ENCODE measurements at places on chromosomes 7 and 10.

- no peak for DNase-seq
These were observed 121.7 kb downstream of the DOCK4 start for GRCh38 chr7:112084520-112084971.

- DNase-seq = no peak
These were observed 77.1 kb downstream of the HIPK2 start for GRCh38 chr7:139700505-139701235.

- no peak for DNase-seq
These were observed 52.8 kb downstream of the BMPER start for GRCh38 chr7:33958104-33958503.

DNA sequence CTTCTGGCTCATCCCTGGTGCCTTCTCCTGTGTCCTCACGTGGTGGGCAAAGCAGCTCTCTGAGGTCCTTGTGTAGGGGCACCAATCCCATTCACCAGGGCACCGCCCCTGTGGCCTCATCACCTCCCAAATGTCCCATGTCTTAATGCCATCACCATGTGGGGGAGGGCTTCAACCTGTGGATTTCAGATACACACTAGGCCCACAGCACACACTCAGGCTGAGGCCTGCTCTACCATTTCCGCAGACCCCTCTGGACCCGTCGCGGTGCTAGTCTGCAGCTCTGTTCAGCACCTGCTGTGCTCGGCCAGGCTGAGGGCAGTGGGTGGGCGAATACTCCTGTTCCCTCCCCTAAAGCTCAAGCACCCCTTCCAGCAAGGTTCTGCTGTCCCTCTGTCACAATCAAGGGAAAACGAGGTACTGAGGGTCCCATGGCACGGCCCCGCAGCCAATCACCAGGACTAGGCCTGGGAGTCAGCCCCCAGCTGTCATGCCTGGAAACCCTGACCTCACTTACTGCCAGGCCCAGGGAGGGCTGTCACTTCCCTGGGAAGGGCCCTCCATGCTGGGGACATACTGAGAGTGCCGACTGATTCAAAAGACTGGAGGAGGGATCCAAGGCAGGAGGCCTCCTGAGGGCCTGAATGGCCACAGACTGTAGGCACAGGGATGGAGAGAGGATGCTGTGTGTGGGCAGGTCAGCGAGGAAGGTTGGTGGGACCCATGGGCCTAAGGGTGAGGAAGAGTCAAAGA lies 123.8 kb upstream of the RET start:
- no peak for DNase-seq

- DNase-seq = no peak
These were observed 151.1 kb upstream of the PPP2R2D start for GRCh38 chr10:131749767-131750142.

DNA sequence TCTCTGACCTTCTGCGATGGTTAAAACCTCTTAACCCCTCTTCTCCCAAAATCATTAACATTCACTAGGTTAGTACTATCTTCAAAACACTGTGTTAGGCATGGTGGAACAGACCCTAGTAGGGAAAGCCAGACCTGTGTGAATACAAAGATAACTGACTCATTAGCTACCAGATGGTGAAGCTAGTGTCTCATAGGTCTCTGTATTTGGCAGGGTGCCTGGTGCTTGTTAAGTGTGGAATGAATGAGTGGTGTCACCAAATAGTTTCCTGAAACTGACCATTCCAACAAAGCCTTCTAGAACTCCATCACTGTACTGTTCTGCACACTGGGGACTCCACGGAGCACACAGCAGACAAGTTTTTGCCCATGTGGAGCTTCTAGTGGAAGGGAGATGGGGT lies 27.7 kb upstream of the TM9SF3 start:
- no peak for DNase-seq

GRCh38 chr7:155453296-155454182 lies 4.4 kb upstream of the EN2 start:
- DNase-seq = no peak

DNA sequence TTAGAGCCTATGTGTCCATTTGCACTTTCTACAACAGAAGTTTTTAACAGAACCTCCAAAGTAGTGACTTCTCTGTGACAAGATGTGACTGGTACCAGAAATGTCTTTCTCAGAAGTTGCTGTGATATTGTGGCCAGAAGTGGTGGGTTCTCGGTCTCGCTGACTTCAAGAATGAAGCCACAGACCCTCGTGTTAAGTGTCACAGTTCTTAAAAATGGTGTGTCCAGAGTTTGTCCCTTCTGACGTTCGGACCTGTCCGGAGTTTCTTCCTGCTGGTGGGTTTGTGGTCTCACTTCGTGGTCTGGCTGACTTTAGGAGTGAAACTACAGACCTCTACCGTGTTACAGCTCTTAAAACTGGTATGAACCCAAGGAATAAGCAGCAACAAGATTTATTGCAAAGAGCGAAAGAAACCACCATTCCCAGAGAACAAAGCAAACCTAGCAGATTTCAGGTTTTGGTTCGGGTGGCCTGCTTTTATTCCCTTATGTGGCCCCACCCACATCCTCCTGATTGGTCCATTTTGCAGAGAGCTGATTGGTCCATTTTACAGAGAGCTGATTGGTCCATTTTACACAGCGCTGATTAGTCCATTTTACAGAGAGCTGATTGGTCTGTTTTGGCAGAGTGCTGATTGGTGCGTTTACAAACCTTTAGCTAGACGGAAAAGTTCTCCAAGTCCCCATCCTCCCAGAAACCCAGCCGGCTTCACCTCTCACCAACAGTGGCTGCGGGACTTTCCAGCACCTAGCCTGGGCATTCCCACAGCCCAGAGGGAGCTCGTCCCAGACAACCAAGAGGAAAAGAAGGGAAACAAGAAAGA lies 3.0 kb downstream of the ITPRID1 start:
- no peak for DNase-seq

DNA sequence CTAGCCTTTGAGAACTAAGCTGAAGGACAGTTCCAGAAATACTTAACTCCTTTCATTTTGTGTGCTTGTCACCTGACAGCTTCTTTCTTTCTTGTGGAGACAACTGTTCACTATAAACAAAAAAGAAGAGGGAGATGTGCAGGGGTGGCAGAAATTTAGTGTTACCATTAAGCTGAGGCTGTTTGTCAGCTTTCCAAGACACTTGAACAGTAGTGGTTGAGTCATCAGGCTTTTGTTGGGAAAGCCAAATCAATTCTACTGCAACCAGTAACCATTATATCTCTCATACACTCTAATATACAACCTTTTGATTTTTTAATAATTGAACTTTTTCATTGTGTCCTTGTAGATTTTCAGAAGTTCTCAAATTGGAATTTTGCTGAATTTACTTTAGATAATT lies 75.3 kb downstream of the POLL start:
- DNase-seq = no peak

GRCh38 chr7:67870396-67870795 lies 873.8 kb downstream of the TYW1 start:
- no peak for DNase-seq

GRCh38 chr10:112708461-112708860 lies 241.6 kb upstream of the TCF7L2 start:
- DNase-seq = no peak

- DNase-seq = no peak
These were observed 41.5 kb upstream of the PPP3CB start for GRCh38 chr10:73537288-73537687.

DNA sequence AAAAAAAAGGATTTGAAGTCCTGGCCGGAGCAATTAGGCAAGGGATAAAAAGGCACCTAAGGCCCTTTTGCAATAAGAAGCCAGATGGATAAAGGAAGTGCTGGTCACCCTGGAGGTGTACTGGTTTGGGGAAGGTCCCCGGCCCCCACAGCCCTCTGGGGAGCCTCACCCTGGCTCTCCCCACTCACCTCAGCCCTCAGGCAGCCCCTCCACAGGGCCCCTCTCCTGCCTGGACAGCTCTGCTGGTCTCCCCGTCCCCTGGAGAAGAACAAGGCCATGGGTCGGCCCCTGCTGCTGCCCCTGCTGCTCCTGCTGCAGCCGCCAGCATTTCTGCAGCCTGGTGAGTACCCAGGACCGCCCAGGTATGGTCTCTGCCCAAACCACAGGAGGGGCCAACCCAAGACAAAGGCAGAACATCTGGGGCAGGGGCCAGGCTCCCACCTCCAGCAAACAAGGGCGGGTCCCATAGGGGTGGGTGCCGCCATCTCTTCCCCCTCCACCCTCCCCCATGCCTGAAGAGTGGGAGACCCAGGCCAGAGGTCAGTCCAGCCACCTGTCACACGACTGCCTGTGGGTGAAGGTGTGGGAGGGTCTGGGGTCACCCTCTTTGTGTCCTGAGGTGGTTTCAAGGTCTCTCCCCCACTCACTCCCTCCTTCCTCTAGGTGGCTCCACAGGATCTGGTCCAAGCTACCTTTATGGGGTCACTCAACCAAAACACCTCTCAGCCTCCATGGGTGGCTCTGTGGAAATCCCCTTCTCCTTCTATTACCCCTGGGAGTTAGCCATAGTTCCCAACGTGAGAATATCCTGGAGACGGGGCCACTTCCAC lies at the start of gene PILRB:
TSS of gene PILRB (plus strand) at position 91 of the 830 bp plus-strand sequence. CDS start at position 277, 186 bp downstream.
- DNase-seq = no peak

GRCh38 chr7:19482628-19483027 lies 226.2 kb downstream of the POLR1F start:
- DNase-seq = no peak
